Iris pigment epithelial cell (primary cell): ENCODE measurements at places on chromosomes 3 and 15.
A peak's percentile ranks its signal among the peaks of the same experiment; 100 is the strongest.

GRCh38 chr3:126356373-126357264, 589 bp downstream of the KLF15 start:
- DNase-seq: peak; percentile 5

- DNase-seq: peak; percentile 19
Observed at GRCh38 chr3:74489050-74489792, 125.2 kb downstream of the CNTN3 start.

DNA sequence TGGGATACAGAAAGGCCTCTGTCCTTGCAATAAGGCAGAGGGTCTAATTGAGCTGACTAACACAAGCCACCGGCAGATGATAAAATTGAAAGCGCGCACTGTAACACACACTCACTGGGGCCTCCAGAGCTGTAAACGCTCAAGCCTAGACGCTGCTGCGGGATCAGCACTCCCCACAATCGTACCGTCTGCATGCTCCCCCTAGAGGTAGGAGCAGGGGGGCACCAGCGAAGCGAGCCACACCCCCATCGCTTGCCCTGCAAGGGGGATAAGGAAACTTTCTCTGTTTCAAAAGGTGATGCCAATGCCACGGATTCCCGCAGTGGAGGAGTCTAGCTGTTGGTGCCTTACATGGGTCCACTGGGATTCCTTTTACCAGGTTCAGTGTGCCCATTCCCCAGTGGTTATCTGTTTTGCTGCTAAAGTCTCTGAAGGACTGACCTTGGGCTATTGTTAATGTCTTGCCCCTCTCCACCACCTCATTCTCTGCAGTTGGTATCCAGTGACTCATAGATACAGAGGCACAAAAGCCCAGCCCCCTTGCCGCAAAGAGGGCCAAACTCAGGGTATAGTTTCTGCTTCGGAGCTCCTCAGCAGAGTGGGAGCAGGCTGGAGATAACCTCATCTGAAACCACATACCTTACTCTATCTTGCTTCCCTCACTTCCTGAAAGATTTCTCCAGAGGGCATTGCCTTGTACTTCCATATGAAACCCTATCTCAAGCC, 139.3 kb upstream of the KBTBD8 start:
- no peak for DNase-seq

DNA sequence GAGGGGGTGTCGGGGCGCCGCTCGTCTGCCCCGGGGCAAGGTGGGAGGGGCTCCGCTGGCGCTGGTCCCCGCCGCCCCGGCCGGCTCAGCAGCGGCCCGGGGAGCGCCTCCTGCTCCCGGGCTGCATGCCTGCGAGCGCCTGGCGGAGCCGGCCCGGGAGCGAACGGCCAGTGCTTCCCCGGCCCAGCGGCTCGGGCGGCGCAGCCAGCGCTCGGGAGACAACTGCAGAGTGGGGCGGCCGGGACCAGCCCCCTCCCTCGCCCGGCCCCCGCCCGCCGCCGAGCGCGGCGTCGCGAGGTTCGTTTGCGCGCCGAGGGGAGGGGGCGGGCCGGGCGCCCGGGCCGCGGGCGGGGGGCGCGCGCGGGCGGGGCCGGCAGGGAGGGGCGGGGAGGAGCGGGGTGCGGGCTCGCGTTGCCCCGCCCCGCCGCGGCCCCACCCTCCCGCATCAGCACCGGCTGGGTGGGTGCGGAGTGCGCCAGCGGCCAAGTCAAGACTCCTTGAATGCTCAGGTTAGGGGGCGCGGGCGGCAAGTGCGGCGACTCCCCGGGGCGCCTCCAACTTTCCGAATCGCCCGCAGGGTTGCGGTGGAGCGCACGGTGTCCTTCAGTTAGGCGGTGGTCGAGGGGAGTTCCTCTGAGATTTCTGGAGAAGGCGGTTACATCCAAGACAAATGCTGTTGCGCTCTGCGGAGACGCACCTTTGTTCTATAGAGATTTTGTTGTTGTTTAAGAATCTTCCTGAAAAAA, at the start of gene RGMA:
Gene RGMA (minus strand): TSS at position 231 of the 746 bp plus-strand sequence. CDS start 279 bp downstream, outside the sequence.
- no peak for DNase-seq

GRCh38 chr3:184873141-184873540, 61.2 kb downstream of the VPS8 start:
- no peak for DNase-seq

DNA sequence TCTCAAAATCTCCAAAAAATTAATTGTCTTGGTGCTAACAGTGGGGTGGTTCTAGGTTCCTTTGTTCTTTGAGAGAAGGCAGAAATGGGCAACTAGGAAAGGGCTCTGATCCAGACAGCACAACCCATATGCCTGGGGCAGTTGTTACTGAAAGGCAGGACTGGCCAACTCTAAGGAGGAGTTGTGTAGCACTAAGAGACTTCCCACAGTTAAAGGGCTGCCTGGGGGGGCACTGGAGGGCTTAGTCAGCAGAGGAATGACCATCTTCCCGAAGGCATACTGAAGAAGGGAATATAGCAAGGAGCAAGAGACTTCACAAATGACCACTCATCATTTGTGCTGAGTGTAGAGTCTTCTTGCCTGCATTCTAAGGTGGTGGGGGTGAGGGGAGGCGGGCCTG, 15.8 kb downstream of the ILDR1 start:
- DNase-seq: no peak

GRCh38 chr15:94028809-94029208, 202.6 kb upstream of the MCTP2 start:
- DNase-seq: no peak
